Activated CD4-positive, CD25-positive, alpha-beta regulatory T cell treated with anti-CD3 and anti-CD28 coated beads, Interleukin-2, amount 50 U/mL, for 24 hours (primary cell): ENCODE measurements at places on chromosomes 7 and 10.

GRCh38 chr10:97875391-97875790 is 25.7 kb downstream of the GOLGA7B start:
- ATAC-seq, result no peak

DNA sequence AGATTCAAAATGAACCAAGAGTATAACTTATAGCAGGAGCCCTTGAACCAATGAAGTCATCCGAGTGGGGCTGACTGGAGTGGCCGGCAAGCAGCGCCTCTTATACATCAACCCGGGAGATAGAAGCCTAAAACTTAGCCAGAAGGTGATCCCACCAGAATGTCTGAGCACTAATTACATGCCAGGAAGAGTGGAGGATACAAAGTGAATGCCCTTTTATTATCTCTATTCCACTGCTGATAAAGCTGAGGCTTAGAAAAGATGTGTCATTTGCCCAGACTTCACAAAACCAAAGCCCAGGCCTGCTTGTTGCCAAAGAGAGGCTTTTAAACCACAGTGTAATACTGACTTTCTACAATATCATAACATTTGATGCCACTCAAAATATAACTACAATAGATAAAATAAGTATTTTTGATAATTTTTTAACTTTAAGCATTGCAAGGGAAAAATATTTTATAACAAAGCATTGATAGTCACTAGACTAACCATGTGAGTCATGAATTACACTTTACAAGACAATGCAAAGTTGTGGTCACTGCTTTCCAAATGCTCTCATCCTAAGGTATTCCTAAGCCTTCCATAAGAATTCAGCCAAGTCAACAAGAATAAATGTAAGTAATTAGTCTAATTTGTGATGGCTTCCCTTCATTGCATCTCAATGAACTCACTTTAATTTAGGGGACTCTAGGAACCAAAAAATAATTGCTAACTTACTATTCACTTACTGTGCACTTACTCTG is 58.6 kb upstream of the ARID5B start:
- ATAC-seq, result no peak

DNA sequence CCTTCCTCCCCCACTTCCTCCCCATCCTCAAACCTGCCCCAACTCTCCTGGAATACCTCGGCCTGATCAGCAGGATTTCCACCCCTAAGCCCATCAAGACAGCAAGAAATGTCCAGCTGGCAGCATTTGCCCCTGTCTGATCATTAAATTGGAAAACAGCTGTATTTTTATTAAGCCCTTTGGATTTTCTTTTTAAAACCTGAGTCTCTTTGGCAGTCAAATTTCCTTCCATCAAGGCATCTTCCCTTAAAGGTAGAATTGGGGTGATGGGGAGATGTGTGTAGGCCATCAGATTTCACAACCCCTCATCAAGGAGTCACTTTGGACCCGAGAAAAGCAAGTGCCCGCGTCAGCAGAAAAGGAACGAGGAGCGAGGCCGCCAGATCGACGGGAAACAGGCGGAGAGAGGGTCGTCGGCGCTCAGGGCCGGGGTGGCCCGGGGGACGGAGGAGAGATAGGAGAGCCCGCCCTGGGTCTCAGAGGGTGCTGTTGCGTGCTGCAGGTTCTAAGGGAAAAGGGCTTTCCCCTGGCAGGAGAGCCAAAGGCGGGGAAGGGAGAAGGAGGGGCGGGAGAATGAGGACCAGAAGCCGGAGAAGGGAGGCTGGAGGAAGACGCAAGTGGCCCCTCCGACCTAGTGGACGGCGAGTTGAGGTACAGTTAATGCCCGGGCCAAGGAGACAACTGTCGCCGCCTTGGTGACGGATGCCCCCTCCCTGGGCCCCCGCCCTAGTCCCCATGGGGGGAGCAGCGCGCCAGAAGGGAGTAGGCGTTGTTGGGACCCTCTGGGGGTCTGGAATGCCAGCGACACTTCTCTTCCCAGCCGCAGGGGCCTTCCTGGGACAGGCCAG is 11.5 kb upstream of the GATA3 start:
- no peak for ATAC-seq

GRCh38 chr10:72847681-72848080 is 45.9 kb upstream of the OIT3 start:
- ATAC-seq, result no peak

DNA sequence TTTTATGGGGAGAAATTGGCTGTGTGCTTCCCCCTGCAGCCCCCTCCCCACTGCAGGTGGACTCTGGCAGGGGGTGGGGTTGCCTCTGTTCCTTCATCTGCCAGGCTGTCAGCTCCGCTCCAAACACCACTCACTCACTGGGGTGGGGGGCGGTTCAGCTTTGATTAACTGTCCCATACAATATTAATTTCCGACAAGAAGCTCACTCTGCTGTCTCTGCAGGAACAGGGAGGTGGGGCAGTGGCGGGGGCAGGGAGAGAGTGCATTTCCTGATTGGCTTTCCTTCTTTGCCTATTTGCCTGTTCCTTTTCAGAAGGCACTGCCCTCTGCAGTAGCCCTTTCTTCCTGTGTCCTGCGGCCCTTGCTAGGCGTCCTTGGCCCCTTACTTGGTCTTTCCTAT is 500.8 kb downstream of the PLXNA4 start:
- ATAC-seq, result no peak

DNA sequence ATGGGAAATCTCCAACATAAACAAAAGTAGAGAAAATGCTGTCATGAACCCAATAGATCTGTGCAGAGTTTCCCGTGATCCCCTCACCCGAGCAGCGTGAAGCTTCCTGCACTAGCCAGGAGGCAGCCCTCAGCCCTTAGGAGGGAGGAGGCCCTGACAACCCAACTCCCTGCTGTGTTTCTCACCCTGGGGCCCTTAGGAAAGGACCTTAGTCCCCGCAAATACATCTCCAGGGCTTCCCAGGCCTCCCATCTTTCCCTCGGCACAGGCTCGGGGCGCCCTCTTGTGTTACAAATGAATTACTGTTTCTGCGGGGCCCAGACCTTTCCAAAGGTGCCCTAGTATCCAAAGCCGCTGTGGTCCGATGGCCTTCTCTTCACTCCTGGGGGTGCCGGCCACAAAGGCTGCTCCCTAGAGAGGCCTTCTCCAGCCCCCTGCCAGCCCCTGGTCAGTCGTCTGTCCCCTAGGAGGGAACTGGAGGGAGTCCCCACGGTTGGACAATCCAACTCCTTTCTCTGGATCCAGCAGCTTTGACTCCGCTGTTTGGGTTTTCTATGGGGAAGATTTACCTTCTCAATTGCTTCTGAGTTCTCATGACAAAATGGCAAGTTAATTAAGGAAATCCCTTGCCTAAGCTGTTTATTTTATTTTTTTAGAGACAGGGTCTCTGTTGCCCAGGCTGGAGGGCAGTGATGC is 49.9 kb upstream of the SH2B2 start:
- peak; percentile 13 for ATAC-seq

- ATAC-seq, result no peak
Measured at GRCh38 chr7:92650391-92650790, 60.2 kb upstream of the FAM133B start.

GRCh38 chr10:29713450-29713849 is 78.7 kb upstream of the SVIL start:
- ATAC-seq, result no peak

DNA sequence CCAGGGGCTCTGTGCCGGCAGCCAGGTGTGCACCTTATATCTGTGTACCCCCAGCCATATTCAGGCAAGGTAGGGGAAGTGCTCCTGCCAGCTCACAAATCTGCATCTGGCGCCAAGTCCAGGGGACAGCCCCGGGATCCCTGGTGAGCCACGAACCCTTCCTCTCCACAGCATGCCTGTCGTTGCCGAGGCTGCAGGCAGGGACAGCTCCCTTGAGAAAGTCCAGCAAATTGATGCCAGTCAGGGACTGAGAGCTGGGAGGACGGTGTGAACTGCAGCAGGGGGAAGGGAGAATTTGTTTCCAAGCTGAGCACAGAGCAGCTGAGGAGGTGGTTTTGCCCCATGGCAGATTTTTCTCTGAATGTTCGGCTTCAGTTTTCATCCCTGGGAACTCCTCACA is 919 bp downstream of the PLA2G12B start:
- ATAC-seq, result no peak

- ATAC-seq, result no peak
Measured at GRCh38 chr7:37728747-37729146, 45.2 kb downstream of the GPR141 start.

DNA sequence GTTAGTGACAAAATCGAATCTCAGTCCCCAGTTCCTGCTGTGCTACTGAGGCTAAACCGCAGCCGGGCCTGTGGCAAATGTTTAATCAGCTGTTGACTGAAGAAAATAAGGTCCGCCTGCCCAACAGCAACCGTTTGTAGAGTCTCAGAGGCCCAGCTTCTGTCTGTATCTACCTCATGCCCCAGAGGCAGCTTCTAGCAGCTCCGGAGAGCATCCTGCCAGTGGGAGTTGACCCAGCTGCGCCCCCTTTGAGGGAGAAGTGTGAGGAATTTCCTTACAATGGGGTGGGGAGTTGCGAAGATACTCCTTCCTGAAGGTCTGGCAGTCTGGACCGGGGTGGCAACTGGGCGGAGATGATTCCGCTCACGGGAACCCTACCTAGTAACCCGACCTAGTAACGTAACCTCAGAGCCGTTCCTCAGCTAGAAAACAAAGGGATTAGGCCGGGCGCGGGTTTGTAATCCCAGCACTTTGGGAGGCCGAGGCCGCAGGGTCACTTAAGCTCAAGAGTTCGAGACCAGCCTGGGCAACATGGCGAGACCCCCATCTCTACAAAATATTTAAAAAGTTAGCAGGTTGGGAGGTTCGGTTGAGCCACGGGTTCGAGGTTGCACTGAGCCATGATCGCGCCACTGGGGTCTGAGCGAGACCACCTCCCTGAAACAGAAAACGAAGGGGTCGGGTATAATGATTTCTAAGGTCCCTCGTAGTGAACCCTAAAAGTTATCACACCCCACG is 846 bp upstream of the ZNF775 start:
- no peak for ATAC-seq

GRCh38 chr10:118823256-118823907 is 68.6 kb upstream of the CACUL1 start:
- no peak for ATAC-seq

DNA sequence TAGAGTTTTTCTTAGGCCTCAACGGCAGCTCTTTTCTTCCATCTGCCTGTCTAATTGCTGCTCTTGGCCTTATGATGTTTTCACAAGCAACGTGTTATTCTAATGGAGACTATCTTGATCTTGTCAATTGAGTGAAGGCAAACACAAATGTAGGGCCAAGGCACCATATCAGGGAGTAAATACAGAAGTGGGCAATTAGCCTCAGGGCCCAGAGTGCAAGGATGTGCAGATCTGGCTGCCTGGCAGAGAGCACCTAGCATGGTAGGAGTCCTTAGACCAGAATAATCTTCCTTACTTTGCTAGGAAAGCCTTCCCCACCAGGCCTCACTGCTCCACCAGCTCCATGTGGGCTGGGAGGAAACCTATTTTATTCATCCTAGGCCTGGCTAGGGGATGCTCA is 590.9 kb downstream of the LRMDA start:
- no peak for ATAC-seq

DNA sequence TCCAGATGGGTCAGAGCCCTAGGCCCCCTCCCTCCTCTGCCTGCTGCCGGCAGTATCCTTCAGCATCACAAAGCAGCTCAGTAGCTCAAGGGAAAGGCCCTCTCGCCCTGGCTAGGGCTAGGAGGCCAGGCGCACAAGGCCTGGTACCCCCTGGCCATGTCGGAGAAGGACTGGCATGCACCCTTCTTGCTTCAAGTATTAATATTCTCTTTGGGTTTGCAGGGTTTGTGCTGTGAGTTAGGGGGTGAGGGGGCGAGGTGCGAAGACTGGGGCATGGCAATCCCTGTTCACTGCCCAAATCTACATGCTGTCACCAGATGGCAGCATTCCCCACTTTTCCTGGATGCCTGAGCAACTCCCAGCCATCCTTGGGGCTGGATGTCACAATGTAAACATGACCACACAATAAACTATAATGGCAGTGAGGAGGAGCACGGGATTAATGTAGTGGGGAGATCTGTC is 105.2 kb downstream of the NEURL1 start:
- ATAC-seq, result no peak

- ATAC-seq, result no peak
Measured at GRCh38 chr10:34475274-34475646, 339.8 kb downstream of the PARD3 start.

DNA sequence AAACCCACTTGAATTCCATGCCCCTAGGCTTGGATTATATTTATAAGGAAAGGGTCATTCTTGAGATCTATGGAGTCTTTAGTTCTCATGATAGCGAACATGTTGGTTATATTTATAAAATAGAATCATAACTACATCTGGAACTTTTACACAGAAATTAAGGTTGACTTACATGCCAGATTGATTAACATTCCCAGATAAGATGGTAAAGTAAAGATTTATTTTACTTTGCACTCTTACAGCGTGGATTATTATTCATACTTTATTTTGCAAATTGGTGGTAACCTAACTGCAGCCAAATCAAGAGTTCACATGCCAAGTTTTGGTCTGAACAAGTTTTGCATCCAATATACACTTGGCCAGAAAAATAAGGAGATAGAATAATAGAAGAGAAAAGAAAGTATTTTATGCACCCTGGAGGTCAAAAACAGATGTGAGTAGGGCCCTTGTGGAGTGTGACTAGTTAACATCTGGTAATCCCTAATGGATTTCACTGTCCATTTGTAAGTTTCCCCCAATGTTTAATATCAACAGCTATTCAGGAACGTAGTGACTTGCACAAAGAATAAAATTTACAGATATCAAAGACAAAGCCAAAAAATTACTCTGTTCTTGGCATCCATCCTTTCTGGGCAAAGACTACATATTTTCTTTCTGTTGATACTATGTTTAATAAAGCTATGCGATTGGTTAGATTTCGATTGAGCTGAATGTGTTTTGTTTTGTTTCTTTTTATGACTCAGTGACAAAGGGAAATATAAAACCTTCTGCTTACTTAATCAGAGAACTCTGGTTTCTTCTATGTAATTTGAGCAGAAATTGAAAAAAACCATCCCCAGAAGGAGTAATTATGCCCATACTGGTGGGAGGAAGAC is 10.1 kb upstream of the TMEM26 start:
- no peak for ATAC-seq

- ATAC-seq, result no peak
Measured at GRCh38 chr7:41921453-41921981, 218.6 kb upstream of the INHBA start.

GRCh38 chr7:132773527-132773956 is 197.3 kb upstream of the PLXNA4 start:
- ATAC-seq, result peak; percentile 73

DNA sequence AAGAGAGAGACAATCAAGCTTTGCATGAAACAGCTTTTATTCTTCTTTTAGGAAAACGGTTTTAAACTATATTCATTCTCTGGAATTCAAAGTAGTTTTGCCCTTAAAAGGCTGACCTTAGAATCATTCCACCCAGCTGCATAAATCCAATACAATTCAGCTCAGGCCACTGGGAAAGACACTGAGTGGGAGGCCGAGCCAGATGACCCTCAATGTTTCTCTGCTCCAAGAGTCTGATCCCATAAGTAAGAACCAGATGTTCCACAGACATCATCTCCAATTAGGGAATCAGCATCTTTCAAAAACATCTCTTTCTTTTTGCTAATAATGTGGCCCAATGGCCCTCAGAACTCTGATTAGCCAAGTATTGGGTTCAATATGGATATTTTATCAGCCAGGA is 26.1 kb downstream of the CREB3L2 start:
- no peak for ATAC-seq

- ATAC-seq, result no peak
Measured at GRCh38 chr10:22433875-22434274, 88.6 kb downstream of the SPAG6 start.

- no peak for ATAC-seq
Measured at GRCh38 chr7:36289833-36290661, 99.6 kb upstream of the ANLN start.

- ATAC-seq, result no peak
Measured at GRCh38 chr7:23043441-23043840, 29.5 kb upstream of the HYCC1 start.
